NCI-H1105 (cell line): ENCODE measurements at places on chromosomes 5 and 9.

DNA sequence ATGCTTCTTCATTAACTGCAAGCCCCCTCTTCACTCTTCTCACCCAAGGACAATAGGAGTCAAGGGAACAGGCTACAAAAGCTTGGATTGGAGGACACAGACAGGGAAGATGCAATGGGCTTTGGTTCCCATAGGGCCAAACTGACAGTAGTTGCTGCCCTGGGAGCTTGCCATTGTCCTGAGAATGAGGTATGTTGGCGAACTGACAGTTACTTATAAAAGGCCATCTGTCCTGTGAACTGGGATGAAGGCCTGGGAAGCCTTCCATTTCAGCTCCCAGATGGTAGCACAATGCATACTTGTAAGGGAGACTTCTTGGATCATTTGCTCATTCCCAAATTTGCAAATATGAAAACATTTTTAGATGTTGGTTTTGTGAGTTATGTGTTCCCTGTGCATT, 88.9 kb downstream of the SNCAIP start:
- no peak for DNase-seq

DNA sequence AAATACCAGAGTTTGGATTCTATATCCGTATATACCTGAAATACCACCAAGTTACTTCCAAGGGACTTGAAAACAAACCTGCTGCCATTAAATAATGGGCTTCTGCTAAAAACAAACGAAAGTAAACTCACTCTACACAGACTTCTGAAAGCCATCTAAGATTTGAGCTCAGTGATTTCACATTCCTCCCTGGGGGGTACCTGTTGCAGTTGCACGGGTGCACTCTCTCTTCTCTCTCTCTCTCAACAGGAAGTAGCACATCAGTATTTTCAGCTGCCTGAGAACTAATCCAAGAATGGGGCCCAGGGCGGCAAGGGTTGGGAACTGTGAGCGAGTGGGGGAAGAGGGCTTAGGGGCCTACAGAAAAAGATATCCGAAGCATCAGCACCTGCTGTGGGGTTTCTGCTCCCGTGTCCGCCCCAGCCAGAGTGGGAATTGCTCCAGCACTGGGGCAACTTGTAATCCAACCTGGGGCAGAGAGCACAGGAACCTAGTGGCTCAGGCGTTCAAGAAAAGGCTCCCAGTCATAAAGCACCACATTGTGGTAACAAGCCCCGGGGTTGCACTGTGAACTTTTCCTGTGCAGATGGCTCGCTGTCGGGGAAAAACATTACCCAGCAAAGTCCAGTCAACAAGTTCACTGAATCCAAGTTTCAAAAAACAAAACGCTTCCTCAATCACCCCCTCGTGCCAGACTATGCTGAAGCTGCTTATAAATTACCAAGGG, 99.8 kb downstream of the EFNA5 start:
- no peak for DNase-seq

DNA sequence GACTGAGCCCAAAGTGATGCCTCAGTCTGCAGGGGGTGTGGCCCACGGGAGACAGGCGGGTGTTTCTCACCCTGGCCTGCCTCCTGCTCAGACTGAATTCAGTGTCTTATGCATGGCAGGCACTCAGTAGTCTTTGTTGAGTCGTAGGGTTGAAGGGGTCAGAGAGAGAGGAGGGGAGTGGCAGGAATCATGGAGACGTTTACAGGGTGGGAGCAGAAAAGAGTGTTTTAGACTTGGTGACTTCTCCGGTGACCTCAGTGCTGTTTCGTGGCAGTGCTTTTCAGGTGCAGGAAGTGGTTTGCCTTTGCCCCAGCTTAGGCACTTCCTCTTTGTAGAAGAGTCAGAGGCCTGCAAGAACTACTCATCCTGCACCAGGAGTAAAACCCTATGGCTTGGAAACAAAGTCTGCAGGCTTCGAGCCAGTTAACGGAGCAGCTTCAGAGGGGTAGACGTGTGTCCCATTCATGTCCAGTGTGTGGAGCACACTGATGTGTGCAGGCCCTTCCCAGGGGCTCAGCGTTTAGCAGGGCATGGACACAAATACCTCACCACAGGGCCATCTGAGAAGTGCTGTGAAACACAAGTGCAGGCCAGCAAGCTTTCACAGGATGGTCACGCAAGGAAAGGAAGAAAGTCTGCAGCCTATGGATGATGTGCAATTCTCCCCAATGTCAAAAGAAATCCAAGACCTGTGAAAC, 24.5 kb upstream of the SEMA4D start:
- DNase-seq: no peak

GRCh38 chr9:12783767-12784460, 9.1 kb downstream of the LURAP1L start:
- no peak for DNase-seq

GRCh38 chr9:98432960-98433359, 177.5 kb upstream of the TBC1D2 start:
- DNase-seq: no peak

DNA sequence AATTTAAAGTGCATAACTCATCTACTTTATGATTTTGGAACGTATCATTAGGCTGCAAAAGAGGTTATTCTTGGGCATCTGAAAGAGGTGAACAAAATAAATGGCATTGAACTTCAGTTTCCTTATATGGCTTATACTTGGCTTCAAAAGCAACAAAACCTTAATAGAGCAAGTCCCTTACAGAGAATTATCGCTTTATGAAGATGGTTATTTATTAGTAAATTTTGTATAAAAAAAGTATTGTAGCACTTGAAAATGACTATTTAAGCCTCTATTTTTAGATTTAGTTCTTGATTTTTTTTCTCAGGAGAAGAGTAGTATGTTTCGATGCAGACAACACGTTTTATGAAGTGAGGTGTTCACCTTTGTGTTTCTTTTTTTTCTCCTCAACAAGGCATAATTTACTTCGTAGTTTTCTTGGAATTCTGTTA, 2.0 kb downstream of the ERBIN start:
- no peak for DNase-seq

DNA sequence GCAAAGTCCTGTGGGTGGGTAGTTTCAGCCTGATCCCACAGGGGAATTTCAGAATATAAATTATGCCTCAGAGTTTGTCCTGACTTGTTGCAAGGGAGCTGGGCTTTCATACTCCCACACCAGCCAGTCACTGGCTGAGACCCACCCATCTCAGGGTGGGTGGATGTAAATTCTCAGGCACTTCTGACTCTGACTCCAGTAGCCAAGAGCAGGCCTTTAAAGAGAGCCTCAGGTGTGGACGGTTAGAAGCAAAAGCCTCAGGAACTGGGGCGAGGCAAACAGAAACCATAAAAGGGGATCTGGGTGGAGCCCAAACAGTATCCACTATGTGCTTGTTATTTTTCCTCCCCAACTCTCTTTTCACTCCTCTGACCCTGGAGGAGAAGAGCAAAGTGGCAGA, 28.6 kb upstream of the FBXW11 start:
- no peak for DNase-seq

GRCh38 chr9:26310294-26310693, 582.3 kb downstream of the CAAP1 start:
- DNase-seq: no peak

- DNase-seq: no peak
These were observed 143.0 kb upstream of the LHFPL2 start for GRCh38 chr5:78791501-78792100.

DNA sequence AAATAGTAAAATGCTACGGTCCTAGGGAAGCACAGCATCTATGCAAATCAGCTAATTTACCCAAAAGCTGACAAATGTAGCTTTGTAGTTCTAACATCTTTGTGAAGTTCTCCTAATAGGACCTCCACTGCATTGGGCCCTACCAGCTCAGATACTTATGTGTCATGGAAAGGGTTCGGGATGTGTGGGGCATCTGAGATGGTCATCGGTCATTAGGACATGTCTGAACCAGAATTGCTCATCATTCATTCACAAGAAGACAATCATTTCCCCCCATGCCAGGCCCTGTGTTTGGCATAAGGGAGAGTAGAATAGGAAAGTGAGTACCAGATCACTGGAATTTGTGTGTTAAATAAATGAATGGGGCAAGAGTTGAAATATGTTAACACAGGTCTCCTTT, 35.7 kb downstream of the PWWP2A start:
- no peak for DNase-seq

DNA sequence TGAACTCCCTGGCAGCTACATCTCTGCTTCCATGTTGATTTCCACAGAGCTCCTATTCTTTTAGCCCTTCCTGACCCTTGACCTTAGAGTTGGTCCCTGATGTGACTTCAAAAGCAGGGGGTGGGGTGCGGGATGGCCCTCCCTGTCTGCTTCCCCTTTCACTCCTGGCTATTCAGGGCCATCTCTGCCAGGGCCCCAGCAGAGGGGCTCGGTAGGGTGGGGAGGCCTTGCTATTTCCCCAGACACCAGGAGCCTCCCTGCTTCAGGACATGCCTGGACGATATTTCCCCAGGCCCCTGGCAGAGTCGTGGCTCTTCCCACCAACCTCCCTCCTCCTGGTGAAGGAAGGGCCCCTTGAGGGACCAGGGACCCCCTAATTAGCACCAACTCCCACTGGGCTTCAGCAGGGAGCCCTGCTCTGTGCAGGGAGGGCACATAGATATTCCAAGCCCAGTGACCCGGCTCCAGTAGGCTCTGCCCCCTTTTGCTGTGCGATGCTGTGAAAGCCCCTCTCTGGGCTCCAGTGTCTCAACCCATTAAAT, 17.3 kb downstream of the CORO2A start:
- DNase-seq: no peak

DNA sequence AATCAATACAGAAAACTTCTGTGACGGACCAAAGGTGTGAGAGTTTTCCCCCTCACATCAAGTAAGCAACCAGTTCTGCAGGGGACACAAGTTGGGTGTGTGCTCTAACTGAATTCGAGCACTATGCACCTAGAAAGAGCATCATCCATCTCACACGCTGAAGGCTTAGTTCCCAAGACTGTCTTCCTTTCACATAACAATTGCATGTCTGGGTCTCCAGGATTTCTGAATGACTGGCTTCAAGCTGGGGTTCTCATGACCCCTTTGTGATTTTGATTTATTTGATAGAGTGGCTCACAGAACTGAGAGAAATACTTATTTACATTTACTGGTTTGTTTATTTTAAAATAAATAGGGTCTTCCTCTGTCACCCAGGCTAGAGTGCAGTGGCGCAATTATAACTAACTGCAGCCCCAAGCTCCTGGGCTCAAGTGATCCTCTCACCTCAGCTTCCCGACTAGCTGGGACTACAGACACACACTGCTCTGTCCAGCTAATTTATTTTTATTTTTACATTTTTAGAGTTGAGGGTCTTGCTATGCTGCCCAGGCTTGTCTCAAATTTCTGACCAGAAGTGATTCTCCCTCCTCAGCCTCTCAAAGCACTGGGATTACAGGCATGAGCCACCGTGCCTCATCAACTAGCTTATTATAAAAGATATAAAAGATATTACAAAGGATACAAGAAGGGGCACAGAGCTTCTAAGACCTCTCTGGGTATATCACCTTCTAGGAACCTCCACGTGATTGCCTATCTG, 316.7 kb upstream of the CDH12 start:
- DNase-seq: no peak

DNA sequence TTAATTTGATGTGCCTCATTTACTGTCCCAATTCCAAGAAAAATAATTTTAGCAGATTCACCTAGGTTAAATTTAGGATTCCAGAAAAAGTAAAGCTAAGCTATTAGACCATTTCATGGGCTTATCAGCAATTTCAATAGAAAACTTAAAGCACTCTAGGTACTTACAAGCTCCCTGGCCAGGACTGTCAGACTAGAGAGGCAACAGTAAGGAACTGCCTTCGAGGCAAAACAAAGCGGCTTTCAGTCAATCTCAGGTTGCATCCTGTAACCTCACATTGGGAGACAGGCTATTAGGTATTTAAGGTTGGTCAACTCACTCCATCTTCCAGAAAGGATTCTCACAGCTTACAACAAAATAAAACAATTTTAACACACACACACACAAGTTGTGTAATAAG, 48.7 kb upstream of the FSD1L start:
- DNase-seq: no peak

GRCh38 chr5:125277494-125278154, 531.2 kb upstream of the ZNF608 start:
- no peak for DNase-seq

GRCh38 chr9:18928711-18929110, 104.3 kb downstream of the SAXO1 start:
- DNase-seq: no peak

DNA sequence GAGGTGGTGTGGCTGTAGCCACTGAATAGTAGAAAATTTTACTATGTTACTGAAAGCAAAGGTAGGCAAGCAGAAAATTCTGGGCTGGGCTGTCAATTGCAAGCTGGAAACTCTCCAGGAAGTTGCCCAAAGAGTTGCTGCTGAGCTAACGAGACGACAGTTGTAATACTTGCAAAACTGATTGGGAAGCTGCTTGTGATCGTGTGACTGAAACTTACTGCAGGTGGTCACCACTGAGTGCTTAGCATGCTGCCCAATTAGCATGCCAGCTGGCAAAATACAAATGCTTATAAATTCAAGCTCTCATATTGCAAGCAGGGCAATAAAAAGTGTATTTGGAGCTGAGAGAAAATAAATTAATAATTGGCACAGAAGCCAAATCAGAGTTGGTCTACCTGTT, 758.5 kb upstream of the EDIL3 start:
- DNase-seq: peak; percentile 46

DNA sequence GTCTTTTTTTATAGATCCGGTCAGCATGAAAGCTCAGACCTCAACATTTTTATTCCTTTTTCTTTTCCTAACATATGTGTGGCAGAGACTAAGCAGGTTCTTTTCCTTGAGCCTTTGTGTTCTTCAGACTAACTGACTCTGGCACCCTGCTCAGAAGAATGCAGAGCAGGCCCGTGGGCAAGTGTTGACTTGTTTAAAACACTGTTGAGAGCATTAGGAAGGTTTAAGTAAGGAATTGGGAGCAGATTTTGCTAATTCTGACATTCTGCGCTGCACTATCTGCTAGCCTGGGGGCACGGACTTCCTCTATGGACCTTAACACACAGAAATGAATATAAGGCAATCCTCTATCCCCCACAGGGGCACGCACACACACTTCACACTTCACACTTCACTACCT, 182.5 kb upstream of the PIK3R1 start:
- DNase-seq: no peak

DNA sequence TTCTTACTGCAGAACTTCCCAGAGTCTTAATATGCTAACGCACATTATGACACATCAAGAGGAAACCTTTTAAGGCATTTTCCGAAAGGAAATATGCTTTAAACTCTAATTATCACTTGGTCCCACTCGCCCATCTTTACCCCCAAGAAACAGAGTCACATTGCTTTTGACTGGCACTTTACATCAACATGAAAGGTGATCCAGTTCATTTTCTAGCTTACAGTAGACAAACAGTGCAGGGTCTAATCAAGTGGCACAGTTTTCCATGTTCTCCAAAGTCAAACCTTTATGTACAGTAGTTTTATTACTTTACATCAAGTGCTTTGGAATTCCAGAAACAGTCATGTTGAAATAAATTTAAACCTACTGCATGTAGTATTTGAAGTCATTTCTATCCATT, 12.0 kb downstream of the RAB14 start:
- no peak for DNase-seq
